ENCODE measurements at places on chromosomes 12 and 14. TPM values are rescaled to one million over a fixed set of nuclear protein-coding genes. Genes with fewer than 3 reads are reported as not detected.

GRCh38 chr14:72889366-72889765 lies 4.5 kb downstream of the DPF3 start:
- no peaks in the 10 kb centered on the region for H3K36me3 ChIP-seq
- peaks cover 10% of the 10 kb centered on the region for H3K4me1 ChIP-seq
- peaks cover 45% of the 10 kb centered on the region for H3K27me3 ChIP-seq
- no peak overlapping the region for H3K4me3 ChIP-seq
- no peak for DNase-seq
- no peak overlapping the region for H3K27ac ChIP-seq

DNA sequence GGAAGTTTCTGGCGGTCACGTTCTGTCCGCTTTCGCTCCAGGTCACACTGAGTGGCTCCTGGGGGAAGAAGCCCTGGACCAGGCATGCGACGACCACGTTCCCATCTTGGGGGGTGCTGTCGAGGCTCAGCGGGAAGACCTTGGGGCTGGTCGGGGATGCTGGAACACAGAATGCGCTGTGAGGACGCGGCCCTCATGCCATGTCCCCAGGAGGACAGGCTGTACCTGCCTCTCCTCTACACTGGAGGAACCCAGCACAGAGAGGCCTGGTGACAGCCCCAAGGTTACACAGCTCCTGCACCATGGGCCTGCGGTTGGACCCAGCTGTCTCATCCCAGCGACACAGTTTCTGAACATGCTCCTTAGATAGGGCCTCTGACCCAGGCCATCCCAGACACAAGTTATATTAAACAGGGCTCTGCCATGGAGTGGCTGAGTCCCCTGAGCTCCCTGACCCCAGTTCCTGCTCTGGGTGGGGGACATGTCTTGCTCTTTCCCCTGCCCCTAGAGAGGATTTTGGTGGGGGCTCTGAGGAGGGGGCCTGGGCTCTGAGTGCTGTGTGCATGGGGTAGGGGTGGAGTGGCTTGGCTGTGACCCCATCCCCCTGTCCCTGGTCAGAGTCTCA lies 62.0 kb downstream of the TMEM121 start:
- no peaks in the 10 kb centered on the region for H3K36me3 ChIP-seq
- H3K4me1 ChIP-seq, result no peaks in the 10 kb centered on the region
- no peak overlapping the region for H3K27ac ChIP-seq
- H3K4me3 ChIP-seq, result no peak overlapping the region
- no peaks in the 10 kb centered on the region for H3K27me3 ChIP-seq
- DNase-seq, result no peak

Gene TAS2R9
- total RNA-seq, result not detected

DNA sequence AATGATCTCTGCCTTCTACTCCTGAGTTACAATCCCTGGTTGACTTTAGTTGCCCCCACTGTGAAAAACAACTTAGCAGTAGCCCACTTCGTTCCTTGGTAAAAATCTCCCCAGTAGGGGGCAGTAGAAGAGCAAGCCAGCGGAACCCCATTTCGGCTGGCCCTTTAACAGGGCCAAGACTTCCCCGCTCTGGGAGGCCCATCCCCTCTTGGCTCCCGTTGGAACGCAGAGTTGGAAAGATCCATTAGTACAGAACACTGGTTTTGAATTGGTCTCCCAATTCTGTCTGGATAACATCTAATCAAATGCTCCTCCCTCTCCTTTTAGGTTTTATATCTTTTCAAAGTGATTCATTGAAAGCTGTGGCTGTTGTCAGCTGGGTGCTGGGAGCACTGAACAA lies 1133.3 kb downstream of the BCL11B start:
- no peaks in the 10 kb centered on the region for H3K36me3 ChIP-seq
- H3K4me1 ChIP-seq, result peaks cover 11% of the 10 kb centered on the region
- peak; percentile 55 for DNase-seq
- H3K4me3 ChIP-seq, result no peak overlapping the region

DNA sequence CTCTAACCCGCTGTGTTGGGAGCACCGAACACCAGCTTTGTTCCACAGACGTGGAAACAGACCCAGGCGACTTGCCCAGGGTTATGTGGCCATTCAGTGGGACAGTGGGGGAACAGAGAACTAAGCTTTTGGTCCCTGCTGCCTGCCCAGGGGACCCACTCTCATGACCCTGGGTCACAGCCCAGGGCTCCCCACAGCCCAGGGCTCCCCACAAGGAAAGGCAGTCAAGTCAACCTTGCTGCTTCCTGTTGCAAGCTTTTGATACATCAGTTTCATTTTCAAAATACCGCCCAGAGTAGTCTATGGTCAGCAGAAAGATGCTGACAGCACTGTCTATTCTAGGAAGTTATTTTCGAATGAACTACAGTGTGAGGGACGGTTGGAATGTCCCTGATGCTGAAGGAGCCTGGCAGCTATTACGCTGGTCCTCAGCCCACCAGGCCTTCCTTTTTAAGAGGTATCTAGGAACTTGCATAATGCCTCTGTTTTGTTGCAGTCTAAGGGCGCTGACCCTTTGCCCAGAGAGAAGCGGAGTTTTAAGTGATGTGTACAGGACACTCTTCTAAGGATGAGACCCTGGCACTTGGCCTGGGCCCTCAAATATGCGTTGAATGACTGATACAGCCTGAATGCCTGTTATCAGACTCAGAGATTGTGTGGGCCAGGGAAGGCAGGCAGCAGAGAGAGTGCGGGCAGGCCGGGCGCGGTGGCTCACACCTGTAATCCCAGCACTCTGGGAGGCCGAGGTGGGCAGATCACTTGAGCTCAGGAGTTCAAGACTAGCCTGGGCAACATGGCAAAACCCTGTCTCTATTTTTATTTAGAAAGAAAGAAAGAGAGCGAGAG lies 12.6 kb upstream of the TTC7B start:
- no peak overlapping the region for H3K27ac ChIP-seq
- H3K4me3 ChIP-seq, result peak overlapping the region; percentile 6
- no peak for DNase-seq
- no peaks in the 10 kb centered on the region for H3K27me3 ChIP-seq

DNA sequence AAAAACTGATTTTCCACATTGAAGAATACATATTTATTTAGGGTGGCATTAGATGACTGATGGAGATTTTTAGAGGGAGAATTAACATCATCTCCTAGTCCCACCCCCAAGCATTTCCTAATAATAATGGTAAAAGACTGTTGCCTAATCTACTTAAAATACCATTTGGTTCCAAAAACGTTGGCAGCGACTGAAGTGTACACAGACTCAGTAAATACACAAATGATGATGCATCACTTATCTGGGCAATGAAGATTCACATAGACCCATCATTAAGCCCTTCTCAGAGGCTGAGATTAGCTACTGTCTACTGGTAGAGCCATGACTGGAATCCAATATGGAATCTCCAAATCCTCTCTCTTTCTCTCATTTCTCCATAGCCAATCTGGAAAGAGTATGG lies 18.2 kb downstream of the RTN1 start:
- H3K4me1 ChIP-seq, result no peaks in the 10 kb centered on the region
- no peak overlapping the region for H3K27ac ChIP-seq
- H3K27me3 ChIP-seq, result no peaks in the 10 kb centered on the region
- no peak for DNase-seq
- no peaks in the 10 kb centered on the region for H3K36me3 ChIP-seq

DNA sequence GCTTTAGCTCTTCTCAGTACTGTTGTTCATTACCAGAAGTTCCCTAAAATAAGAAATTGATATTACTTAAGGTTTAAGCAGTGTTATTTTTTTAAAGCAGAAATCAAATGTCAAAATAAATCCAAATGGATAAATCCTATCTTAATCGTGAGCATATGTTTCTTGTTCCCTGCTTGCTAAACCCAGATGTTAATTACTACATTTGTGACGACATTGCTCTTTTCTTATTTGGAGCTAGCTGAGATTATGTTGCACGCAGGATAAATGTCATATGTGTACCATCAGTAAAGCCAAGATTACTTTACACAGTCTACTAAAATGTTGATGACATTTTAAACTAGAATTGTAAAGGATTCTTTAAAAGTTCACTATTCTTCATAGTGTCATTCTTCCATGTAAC lies 157.5 kb downstream of the PLCZ1 start:
- H3K27ac ChIP-seq, result no peak overlapping the region
- no peaks in the 10 kb centered on the region for H3K27me3 ChIP-seq
- no peak overlapping the region for H3K4me3 ChIP-seq
- H3K4me1 ChIP-seq, result no peaks in the 10 kb centered on the region
- no peaks in the 10 kb centered on the region for H3K36me3 ChIP-seq
- DNase-seq, result no peak

Gene KRT7
- total RNA-seq, result 12.6 TPM

GRCh38 chr14:26856876-26857518 lies 259.2 kb upstream of the NOVA1 start:
- no peak overlapping the region for H3K4me3 ChIP-seq
- no peaks in the 10 kb centered on the region for H3K27me3 ChIP-seq

- no peak overlapping the region for H3K4me3 ChIP-seq
- peak; percentile 55 for DNase-seq
- no peaks in the 10 kb centered on the region for H3K36me3 ChIP-seq
Observed at GRCh38 chr12:50188241-50188781, 21.1 kb upstream of the CERS5 start.

Gene ZNF740
- total RNA-seq, result 23.2 TPM

- peak overlapping the region; percentile 84 for H3K27ac ChIP-seq
- peaks cover 42% of the 10 kb centered on the region for H3K4me1 ChIP-seq
Observed at GRCh38 chr12:120262852-120263747, 2.4 kb downstream of the PXN start.

DNA sequence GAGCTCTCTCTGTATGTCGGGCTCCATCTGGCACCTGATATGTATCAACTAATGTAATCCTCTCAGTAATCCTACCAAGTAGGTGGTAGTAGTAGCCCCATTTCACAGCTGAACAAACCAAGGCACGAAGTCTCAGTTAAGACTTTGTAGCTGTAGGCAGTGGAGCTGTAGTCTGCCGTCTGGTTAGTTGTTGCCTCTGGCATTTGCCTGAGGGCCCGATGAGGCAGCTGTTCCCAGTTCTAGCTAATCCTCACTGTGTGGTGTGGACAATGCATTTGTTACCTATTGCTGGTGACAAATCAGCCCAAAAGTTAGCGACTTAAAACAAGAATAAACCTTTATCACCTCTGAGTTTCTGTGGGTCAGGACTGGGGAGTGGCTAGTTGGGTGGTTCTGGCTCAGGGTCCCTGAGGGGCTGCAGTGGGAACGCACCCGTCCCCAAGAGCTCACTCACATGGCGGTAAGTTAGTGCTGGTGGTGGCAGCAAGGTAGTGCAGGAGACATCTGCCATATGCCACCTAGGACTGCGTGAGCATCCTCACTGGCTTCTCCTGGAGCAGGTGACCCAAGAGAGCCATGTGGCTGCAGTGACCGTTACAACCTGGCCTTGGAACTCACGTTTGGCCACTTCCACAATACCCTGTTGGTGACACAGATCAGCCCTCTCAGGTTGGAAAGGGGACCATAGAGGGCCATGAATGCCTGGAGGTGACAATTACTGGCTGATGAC lies 5.6 kb downstream of the AACS start:
- H3K4me3 ChIP-seq, result no peak overlapping the region
- H3K27ac ChIP-seq, result no peak overlapping the region
- no peak for DNase-seq
- no peaks in the 10 kb centered on the region for H3K36me3 ChIP-seq
- peaks cover 2% of the 10 kb centered on the region for H3K4me1 ChIP-seq

DNA sequence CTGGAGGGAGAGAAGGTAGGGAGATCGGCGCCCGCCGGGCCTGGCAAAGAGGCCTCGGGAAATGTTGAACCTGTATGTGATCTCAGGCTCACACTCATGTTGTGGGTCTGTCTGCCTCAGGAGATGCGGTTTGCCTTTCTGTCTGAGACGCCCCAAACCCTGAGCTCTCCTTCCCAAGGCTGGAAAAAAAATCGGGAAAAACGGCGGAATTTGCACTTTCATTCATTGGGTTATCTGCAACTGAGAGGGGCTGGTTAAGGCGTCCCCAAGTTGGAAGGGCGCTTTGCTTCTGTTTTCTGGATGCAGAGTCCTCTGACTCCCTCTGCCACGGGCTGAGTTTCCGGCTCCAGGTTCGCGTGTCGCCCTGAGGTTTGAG lies 5.0 kb upstream of the HOXC9 start:
- H3K27ac ChIP-seq, result no peak overlapping the region
- H3K4me3 ChIP-seq, result no peak overlapping the region
- no peaks in the 10 kb centered on the region for H3K36me3 ChIP-seq
- no peak for DNase-seq
- H3K27me3 ChIP-seq, result peaks cover 97% of the 10 kb centered on the region
- H3K4me1 ChIP-seq, result peaks cover 24% of the 10 kb centered on the region

GRCh38 chr12:2260441-2260840 lies 207.7 kb downstream of the CACNA1C start:
- H3K4me3 ChIP-seq, result no peak overlapping the region
- H3K27ac ChIP-seq, result no peak overlapping the region
- peaks cover 10% of the 10 kb centered on the region for H3K4me1 ChIP-seq
- H3K27me3 ChIP-seq, result no peaks in the 10 kb centered on the region
- no peak for DNase-seq

Gene NTF3
- 5.0 TPM for total RNA-seq

- H3K4me3 ChIP-seq, result no peak overlapping the region
- peaks cover 4% of the 10 kb centered on the region for H3K4me1 ChIP-seq
- DNase-seq, result no peak
- no peak overlapping the region for H3K27ac ChIP-seq
- no peaks in the 10 kb centered on the region for H3K36me3 ChIP-seq
Observed at GRCh38 chr12:116644806-116645205, 85.6 kb downstream of the MAP1LC3B2 start.

DNA sequence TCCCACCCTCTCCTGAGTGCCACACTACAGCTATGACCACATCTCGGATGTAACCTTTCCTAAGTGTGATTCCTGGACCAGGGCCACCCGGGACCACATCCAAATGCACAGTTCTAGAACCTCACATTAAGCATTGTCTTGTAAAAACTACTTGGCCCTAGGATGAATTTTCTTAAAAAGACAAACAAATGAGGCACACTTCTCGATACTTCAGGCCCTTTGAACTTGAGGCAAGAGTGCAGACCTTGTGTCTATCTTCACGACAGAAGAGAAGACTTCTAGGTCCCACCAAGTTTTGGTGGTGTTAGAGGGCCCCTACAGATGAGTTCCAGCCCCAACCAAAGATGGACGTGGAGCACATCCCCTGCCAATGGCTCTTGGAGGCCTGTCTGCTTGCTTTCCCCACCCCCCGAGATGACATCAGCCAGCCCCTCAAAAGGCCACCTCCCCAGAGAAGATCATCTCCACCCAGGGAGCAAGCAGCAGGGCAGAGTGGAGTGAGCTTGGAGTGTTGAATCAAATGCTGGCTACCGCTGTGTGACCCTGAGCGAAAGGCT lies 9.3 kb downstream of the ISCU start:
- no peaks in the 10 kb centered on the region for H3K36me3 ChIP-seq
- peaks cover 4% of the 10 kb centered on the region for H3K4me1 ChIP-seq
- H3K27me3 ChIP-seq, result no peaks in the 10 kb centered on the region
- no peak for DNase-seq

Gene CLEC2A
- not detected for total RNA-seq

- H3K36me3 ChIP-seq, result no peaks in the 10 kb centered on the region
- H3K27ac ChIP-seq, result peak overlapping the region; percentile 94
- peaks cover 11% of the 10 kb centered on the region for H3K4me1 ChIP-seq
- H3K4me3 ChIP-seq, result no peak overlapping the region
- H3K27me3 ChIP-seq, result no peaks in the 10 kb centered on the region
Observed at GRCh38 chr14:54773171-54774006, 129.2 kb downstream of the GCH1 start.

All from hepatocyte (in vitro differentiated cells).